Activated CD8-positive, alpha-beta T cell treated with anti-CD3 and anti-CD28 coated beads, Interleukin-2, amount 10 ng/mL, durations not matched to agents 7 days and 5 days (primary cell): ENCODE measurements at places on chromosomes 5 and 9. TPM values are rescaled to one million over a fixed set of nuclear protein-coding genes. Genes with fewer than 3 reads are reported as not detected.

The MSMP gene
- total RNA-seq = 0.89 TPM

The ANKRD20A1 gene
- 2.0 TPM for total RNA-seq

The LCN9 gene
- total RNA-seq = not detected

The AGXT2 gene
- not detected for total RNA-seq

The GHR gene
- not detected for total RNA-seq

- no peak for DNase-seq
Measured at GRCh38 chr9:120383999-120384924, 195.7 kb downstream of the CDK5RAP2 start.

- no peak for DNase-seq
Measured at GRCh38 chr9:14957109-14957508, 46.9 kb upstream of the FREM1 start.

GRCh38 chr9:248278-248961 is 33.8 kb downstream of the DOCK8 start:
- no peak for DNase-seq

DNA sequence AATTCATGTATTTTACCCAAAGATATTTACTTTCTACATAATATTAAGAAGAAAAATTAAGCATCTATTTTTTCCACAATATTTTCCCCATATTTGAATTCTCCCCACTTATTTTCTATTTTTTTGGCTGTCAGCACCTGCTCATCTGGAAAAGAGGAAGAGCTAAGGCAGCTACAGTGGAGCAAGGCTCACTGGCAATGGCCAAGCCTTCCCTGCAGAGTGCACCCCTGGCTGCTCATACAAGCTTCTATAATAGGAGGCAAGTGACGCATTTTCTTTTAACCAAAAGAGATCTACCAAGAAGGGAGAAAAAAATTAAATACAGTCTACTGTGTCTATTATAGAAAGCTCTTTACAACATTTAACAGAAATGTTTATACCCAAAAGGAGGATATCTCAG is 72.5 kb downstream of the AUH start:
- DNase-seq = no peak

DNA sequence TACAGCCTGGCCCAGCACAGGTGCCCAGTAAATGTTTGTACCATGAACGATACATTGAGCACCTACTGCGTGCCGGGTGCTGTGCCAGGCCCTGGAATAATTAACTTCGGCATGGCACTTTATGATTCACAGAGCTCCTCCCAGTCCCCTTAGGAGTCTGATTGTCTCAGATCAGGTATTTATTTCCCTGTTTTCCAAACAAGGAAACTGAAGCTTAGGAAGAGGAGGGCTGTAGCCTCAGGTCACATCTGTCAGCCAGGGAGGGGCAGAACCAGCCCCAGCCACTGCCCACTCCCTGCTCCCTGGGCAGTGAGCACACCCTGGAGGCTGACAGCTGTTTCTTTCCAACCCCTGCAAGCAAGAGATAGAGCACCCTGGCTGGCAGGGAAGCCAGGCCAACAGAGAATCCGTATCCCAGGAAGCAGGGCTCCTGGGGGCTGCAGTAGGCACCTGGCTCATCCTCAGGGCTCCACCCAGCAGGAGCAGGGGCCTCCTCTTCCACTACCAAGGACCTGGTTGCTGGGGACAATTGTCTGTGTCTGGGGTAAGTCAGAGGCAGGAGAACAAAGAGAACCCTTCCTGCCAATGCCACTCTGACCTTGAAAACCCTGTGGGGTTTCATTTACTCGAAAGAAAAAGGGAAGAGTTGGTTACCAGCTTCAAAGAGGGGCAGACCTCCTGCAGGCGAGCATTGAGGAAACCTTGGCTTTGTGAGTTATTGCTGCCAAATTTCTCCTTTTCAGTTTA is 69.0 kb downstream of the DAB2IP start:
- DNase-seq = no peak

DNA sequence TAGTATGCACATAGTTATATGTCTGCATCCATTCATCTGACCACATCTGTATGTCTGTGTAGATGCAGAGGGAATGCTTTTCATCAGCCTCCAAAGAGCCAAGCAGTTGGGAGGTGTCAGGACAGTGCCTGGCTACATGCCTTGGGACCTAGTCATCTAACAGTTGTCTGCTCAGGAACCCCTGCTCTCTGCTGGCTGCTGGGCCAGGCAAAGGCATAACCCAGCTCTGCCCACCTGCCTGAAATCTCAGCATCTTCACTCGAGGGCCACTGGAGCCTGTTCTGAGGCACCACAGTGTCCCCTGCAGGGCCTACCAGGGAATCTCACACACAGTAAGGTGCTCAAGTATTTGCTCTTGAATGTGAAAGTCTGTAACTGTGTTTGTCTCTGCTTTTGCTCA is 3.7 kb downstream of the C9orf50 start:
- peak; percentile 51 for DNase-seq

DNA sequence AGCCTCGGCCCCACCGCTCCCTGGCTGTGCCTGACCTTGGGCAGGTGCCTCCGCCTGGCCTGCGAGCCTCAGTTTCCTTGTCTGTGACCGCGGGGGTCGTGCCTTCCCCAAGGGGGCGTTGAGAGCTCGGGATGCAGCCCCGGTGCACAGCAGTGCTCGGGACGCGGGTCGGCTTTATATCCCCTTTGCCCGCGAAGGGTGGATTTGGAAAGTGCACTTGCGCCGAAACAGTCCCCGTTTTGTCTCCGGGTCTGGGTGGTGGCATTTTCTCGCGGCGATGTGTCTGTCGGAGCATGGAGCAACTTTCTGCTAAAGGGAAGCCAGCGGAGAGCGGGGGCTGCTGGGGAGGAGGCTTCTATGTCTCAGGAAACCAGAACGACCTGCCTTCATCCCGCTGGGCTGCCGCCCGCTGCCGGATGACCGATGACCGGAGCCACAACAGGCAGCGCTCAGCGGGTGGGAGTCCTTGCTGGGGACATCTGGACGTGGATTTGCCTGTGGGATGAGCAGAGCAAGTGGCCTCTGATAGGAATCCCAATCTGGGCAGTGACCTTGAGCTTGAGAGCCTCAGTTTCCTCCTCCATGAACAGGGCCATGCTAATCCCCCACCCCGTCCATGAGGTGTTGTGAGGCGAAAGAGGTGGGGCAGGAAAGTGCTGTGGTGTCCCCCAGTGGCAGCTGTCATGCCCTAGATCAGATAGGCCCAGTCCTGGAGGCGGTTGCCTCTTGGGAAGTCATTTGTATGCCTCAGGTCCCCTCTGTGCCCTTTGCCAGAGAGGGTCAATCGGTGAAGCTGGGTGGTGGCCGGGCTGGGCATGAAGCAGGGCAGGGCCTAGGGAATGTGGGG is 651 bp downstream of the HRH2 start:
- peak; percentile 62 for DNase-seq
